Stimulated activated CD8-positive, alpha-beta memory T cell treated with anti-CD3 and anti-CD28 coated beads, Interleukin-7, amount 100 ng/mL, for 4 hours (primary cell): ENCODE measurements at places on chromosomes 2 and 18.

GRCh38 chr2:85772019-85772745 is 18.4 kb downstream of the ATOH8 start:
- no peak for DNase-seq

DNA sequence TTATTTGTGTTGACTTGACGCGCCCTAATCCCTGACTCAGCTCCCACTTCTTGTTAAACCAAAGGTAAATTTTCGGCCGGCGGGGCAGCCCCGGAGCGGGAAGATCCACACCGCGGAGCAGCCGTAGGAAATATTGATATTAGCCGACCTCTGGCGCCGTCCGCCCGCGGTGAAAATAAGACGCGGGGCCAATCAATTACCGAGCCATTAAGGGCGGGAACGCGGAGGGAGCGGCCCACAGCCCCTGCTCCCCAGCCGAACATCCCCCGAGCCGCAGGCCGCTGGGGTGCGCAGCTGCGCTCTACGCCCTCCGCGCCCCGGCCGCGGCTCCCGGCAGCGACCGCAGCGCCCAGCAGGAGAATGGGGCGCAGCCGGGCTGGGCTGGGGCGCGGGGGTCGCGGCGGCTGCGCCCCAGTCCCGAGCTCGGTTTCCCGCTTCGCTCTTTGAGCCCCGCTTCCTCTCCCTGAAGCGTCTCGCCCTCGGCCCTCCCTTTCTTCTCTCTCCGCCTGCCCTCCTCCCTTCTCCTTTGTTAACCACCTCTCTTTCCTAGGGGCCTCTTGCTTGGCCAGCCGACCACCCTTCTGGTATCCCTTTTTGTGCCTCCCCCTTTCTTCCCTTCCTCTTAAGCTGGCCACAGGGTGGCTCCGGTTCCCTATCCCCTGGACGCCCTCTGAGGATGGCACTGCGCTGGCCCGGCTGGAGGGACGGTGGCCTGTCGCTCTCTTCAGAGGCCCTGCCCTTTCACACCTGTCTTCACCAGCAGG is 40.9 kb downstream of the CELF4 start:
- no peak for DNase-seq

- DNase-seq = no peak
These were observed 292.6 kb upstream of the TCF4 start for GRCh38 chr18:55880617-55881016.

GRCh38 chr2:42882756-42883155 is 90.4 kb upstream of the HAAO start:
- DNase-seq = no peak

- no peak for DNase-seq
These were observed 20.8 kb downstream of the CRIM1 start for GRCh38 chr2:36376319-36376765.

- DNase-seq = no peak
These were observed 39.9 kb downstream of the DNAH6 start for GRCh38 chr2:84556190-84556589.

DNA sequence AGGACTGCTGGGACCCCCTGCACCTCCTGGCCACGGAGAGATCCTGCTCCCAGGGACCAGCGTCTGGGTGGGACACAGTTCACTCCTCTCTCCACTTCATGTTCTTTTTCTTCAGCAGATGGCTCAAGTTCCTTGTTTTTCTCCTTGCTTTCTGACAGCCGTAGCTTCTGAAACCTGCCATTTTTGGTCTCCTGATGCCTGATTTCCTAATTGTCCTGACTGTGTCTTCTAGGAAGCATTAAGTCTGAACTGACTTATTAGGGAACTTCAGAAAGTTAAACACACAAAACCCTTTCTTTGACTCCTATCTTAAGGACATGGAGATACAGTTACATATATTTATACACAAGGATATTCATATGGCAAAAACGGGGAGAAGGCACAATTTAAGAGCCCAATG is 22.7 kb downstream of the CNNM4 start:
- no peak for DNase-seq

- no peak for DNase-seq
These were observed 267.4 kb downstream of the DYSF start for GRCh38 chr2:71720596-71721361.
